SJSA1 (cell line): ENCODE measurements at places on chromosomes 7 and 10.

DNA sequence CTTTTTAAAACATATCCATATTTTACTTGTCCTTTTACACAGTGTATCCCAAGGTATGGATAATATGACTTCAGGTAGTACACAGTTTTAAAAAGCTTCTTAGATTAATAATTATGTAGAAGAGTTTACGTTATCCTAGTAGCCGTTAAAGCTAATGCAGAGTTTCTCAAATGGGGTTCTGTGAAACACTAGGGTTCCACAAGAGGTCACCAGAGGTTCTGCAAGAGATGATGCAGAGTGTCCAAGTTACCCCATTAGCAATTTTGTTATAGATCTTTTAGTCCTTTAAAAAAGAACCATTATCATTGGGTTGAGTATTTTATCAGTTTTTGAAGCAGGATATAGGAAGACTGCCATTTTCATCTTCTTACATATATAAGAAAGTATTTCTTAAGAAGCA, 298.9 kb upstream of the HPS1 start:
- no peaks in the 10 kb centered on the region for H3K4me1 ChIP-seq
- no peaks in the 10 kb centered on the region for H3K36me3 ChIP-seq
- no peak for DNase-seq
- no peak overlapping the region for H3K27ac ChIP-seq

- H3K27ac ChIP-seq: no peak overlapping the region
- DNase-seq: no peak
- H3K36me3 ChIP-seq: peaks cover 21% of the 10 kb centered on the region
- no peak overlapping the region for H3K4me3 ChIP-seq
- no peaks in the 10 kb centered on the region for H3K27me3 ChIP-seq
- H3K4me1 ChIP-seq: peaks cover 70% of the 10 kb centered on the region
These were observed 96.8 kb downstream of the TNS3 start for GRCh38 chr7:47484923-47485639.

DNA sequence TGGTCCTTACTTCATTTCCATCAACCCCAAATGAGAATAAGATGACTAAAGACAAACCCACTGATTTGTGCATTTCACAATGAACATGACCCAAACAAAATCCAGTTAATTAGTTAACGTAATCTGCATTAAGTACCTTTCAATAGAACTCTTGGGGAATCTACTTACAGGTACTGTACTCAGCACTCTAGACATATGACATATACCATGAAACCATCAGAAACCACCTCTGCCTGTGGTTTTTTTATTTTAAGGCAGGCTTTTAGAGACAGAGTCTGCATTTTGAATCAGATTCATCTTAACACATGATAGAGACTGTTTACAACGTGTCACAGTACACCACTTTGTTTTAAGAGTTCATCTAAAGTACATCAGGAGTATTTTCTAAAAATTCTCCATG, 168.4 kb downstream of the BTAF1 start:
- no peaks in the 10 kb centered on the region for H3K36me3 ChIP-seq
- H3K4me1 ChIP-seq: no peaks in the 10 kb centered on the region

- H3K27me3 ChIP-seq: peaks cover 9% of the 10 kb centered on the region
- no peak overlapping the region for H3K27ac ChIP-seq
- H3K36me3 ChIP-seq: no peaks in the 10 kb centered on the region
- H3K4me3 ChIP-seq: no peak overlapping the region
- no peak for DNase-seq
- H3K4me1 ChIP-seq: no peaks in the 10 kb centered on the region
These were observed 113.8 kb downstream of the CHN2 start for GRCh38 chr7:29308424-29308823.

GRCh38 chr7:155874411-155874810, 62.1 kb upstream of the SHH start:
- no peaks in the 10 kb centered on the region for H3K36me3 ChIP-seq
- no peak overlapping the region for H3K4me3 ChIP-seq
- H3K27ac ChIP-seq: no peak overlapping the region
- H3K27me3 ChIP-seq: peaks cover 13% of the 10 kb centered on the region
- no peaks in the 10 kb centered on the region for H3K4me1 ChIP-seq

DNA sequence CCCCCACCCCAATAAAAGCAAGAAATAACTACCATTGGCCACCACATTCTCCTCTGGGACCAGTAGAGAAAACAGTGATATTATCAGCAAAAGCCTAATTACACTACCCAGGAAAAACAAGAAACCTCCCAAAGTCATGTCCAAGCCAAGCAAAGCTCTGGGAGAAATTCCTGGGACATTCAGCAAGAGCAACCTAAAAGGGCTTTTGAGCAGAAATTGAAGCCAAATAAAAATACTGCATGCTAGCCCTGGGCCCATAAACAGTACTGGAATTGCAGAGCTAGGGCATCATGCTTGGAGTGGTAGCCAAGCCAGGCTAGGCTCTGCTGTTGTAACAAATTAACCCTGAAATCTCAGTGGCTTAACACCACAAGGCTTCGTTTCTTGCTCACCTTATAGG, 347.9 kb downstream of the LRMDA start:
- no peak overlapping the region for H3K27ac ChIP-seq
- H3K36me3 ChIP-seq: no peaks in the 10 kb centered on the region
- no peak for DNase-seq
